ENCODE measurements at places on chromosomes 16 and 17. TPM values are rescaled to one million over a fixed set of nuclear protein-coding genes. Genes with fewer than 3 reads are reported as not detected.
A peak's percentile ranks its signal among the peaks of the same experiment; 100 is the strongest.

GUCY2D gene
- not detected for total RNA-seq

TBC1D3 gene
- total RNA-seq, result 0.20 TPM

STAT5A gene
- 1.7 TPM for total RNA-seq

FGF11 gene
- total RNA-seq, result 0.23 TPM

TP53TG3 gene
- total RNA-seq, result 3.7 TPM

PIK3R6 gene
- total RNA-seq, result not detected

- DNase-seq, result peak; percentile 58
Measured at GRCh38 chr17:3935140-3935542, 18.9 kb upstream of the P2RX1 start.

DNA sequence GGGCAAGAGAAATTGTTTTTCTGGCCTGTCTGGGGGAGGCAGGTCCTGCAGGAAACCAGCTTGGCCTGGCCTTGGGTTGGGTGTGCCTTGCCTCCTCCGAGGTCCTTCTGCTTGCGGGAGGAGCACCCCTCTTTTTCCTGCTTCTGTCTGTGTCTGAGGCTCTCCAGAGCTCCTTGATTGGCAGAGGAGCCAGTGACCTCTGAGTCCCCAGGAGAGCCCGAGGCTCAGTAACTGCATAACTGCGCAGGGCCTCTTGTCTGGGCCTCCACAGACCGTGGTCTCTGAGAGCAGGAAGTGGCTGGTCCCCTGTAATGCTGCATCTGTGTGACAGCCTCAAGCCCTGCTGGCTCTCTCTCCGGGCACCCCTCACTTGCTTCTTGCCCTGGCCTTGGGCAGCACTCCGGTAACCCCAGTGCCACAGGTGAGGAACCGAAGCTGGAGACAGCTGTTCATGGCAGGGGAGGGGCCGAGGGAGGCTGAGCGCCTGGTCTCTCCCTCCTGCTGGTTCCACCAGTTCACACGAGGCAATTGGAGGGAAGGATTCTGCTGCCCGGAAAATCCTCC is 1.6 kb downstream of the CAPN15 start:
- no peak for DNase-seq

DNA sequence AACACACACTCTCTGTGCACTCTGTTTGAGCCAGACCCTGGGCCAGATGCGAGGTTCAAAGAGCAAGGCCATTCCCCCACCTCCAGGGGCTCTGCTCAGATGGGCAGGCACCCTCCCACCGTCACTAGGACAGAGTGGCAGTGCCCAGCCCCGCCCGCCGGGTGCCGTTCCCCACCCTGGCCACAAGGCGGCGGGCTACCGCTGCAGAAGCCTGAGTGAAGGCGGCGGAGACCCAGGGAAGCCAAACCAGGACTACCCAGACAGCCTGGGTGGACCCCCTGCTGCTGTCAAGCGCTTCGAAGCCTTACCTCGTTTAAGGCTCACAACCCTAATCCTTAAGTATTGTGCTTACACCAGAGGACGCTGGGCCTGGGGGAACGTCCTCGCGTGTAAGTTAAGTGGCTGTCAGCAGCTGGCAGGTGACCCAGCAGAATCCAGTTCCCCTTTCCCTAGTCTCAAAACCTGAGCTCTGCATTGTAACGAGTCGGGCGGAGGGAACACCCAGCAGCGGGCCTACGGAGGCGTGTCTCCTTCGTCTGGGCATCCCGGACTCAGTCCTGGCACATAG is 4.5 kb downstream of the ARHGAP27 start:
- peak; percentile 69 for DNase-seq

DNA sequence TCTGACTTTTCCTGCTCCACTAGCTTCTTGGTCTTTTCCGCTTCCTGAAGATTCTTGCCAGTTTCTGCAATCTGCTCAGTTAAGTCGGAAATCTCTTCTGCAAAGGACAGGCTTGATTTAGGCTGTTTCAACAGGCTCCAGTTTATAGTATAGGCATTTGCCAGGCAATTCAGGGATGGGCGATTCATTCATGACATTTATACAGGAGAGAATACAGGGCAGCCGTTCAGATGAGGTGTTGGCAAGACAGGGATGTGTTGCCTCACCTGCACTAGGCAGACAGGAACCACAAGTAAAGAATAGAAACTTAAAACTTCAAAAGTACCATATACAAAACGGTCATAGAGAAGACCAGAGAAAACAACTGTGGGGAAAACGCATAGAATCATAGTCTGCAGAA is 61.7 kb downstream of the MYH13 start:
- DNase-seq, result no peak

DNA sequence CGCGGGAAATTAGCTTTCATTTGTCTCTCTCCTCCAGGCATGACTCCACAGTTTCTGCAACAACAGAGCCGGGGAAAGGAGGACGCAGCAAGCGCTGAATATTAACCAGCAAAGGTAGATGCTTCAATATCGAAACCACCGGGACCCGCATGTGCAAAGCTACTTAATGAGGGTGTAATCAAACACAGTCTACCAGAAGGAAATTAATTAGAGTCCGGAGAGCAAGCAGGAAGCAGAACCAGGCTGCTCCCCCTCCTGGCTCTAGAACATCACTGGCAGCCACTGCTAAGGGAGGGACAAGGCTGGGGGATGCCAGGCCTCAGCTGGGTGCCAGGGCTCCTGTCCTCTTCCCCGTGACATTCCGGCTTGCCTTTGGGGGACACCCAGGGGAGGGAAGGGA is 21.7 kb downstream of the LRRC75A start:
- DNase-seq, result no peak

GRCh38 chr17:36095992-36096391 is 6.0 kb upstream of the CCL3 start:
- no peak for DNase-seq

GRCh38 chr16:75589306-75589705 is 23.1 kb downstream of the GABARAPL2 start:
- DNase-seq, result no peak

DNA sequence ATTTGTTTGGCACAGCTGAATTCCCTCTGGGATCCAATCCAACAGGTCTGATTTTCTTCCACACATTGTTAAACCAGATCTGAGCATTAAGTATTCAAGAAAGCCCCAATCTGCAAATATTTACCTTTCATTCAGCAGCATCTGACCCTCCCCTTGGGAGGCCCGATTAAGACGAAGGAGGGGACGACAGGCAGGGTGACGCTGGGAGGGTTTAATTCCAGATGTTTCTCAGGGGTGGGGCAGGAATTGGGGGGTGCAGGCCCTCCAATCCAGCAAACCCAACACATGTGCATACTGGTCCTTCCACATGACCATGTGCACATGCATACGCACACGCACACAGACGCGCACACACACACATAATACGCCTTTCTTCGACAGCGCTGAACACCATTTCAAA is 240.5 kb downstream of the GSG1L start:
- DNase-seq, result no peak

- DNase-seq, result no peak
Measured at GRCh38 chr16:49816875-49817274, 39.0 kb downstream of the ZNF423 start.

DNA sequence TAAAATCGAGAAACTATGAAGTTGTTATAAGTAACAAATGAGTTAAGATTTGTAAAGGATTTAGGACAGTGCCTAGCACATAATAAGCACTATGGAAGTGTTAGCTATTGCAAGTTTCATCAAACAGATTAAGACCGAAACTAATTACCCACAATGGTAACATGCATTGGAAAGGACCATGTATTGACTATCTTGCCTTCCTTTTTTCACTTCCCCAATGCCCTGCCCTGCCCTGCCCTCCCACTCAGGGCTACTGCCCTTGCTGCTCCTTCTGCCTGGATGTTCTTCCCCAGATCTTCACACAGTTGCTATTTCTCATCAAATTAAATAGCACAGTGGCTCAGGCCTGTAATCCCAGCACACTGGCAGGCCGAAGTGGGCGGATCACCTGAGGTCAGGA is 202.1 kb upstream of the PSMD7 start:
- DNase-seq, result no peak

GRCh38 chr17:79490530-79490929 is 120.3 kb downstream of the RBFOX3 start:
- DNase-seq, result no peak

DNA sequence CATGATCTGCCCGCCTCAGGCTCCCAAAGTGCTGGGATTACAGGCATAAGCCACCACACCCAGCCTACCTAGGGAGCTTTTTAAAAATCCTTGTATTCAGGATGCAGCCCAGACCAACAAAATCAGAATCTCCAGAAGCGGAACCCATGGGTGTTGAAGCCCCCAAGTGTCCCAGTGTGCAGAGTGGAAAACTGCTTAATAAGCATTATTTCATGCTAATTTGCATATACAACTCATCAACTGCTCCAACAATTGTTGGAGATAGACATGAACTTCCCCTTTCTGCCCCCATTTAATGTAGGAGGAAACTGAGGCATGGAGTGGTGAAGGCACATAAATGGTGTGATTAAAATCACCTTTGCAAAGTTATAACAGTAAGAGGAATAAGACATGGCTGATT is 84.3 kb upstream of the C16orf82 start:
- no peak for DNase-seq

DNA sequence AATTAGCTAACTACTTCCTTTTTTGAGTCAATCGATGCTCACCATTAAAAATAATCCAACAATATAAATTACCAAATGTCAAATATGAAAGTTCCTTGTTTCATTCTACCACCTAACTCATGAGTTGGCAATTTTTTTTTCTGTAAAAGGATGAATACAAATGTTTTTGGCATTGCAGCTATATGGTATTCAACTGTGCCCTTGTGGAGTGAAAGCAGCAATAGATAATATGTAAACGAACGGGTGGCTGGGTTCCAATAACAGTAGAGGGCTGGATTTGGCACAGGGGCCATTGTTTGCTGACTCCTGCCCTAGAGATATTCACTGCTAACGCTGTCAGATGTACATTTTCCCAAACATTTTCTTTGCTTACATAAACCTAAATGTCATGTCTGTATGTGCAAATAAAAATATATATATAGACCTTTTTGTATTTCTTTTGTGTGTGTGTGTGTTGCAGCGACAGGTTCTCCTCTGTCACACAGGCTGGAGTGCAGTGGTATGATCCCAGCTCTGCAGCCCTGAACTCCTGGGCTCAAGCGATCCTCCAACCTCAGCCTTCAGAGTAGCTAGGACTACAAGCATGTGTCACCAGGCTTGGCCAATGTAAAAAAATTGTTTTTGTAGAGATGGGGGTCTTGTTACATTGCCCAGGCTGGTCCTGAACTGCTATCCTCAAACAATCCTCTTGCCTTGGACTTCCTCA is 73.9 kb downstream of the RPGRIP1L start:
- no peak for DNase-seq

- no peak for DNase-seq
Measured at GRCh38 chr17:1627182-1627981, 1.3 kb downstream of the SLC43A2 start.

DNA sequence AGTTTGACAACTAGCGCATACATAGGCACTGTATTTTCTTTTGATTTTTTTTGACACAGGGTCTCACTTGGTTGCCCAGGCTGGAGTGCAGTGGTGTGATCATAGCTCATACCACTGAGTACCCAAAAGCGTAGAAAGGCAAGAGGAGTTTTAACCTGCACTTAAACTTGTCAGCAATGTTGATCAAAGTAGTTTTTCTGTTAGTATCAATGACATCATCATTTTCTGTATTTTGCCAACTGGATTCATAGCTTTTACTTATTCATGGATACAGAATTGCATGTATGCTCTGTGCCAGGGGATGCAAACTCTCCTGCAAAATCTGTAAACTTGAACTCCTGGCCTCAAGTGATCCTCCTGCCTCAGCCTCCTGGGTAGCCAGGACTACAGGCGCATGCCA is 55.9 kb upstream of the ATP2A3 start:
- DNase-seq, result no peak

All from HT1080 (cell line).